ENCODE measurements at places on chromosomes 12 and 14.

GRCh38 chr12:130523208-130523607, 185.5 kb downstream of the PIWIL1 start:
- no peak for DNase-seq

- no peak for DNase-seq
Observed at GRCh38 chr12:50647479-50647878, 116.4 kb upstream of the ATF1 start.

DNA sequence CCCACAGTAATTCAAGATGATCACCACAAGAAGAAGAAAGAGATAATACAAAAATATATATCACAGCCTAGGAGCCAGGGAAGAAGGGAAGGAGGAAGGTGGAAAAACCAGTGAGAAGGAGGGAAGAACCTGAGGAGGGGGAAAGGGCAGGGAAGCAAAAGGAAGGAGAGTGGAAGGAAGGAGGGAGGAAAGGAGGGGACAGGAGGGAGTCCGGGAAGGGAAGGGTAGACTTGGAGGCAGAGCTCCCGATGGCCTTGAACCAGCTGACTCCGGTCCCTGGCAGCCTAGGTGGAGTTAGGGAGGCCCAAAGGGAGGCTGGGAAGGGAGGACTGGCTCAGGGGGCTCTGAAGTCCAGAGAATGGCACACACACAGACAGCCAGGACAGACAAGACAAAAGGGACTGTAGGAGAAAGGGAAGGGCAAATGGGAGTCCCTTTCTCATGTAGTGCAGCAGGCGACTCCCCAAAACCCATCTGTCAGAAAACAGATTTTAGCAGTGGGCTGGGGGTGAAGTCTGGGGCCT, 4.7 kb upstream of the ZNF384 start:
- no peak for DNase-seq

- no peak for DNase-seq
Observed at GRCh38 chr12:62848418-62848817, 86.5 kb downstream of the PPM1H start.

GRCh38 chr12:54437243-54437642, 18.2 kb upstream of the ITGA5 start:
- no peak for DNase-seq

DNA sequence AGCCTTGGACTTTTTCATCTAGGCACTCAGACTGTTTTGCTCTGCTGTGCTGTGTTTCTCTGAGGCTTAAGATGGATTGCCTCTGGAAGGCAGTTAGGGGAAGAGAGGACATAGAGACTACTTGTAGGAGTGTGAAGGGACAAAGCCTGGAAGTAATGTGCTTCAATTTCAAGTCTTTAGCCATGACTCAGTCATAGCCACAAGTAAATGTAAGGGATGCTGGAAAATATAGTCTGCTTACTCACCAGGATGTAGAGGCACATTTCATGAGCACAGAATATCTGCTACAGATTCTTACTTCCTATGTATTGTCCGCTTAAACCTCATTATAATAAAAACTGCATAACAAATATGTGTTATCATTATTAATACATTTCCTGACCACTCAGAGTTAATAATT, 794.3 kb upstream of the NOVA1 start:
- DNase-seq = no peak

DNA sequence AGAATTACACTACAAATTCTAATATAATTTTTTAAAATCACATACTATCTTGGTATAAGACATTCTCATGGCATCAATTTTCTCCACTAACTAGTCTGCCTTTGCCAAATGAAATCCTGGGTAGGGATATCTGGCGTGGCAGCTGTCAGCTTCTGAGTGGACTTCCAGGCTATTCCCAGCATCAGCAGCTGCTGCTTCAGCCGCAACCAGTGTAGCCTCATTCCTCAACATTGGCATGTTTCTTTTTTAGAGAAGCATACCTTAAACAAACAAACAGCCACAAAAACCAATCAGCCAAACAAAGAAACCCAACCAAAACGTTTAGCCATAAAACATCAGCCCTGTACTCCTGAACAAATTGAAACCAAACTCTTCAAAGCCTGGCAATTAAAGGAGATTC, 235.8 kb downstream of the SSPN start:
- DNase-seq = no peak

- no peak for DNase-seq
Observed at GRCh38 chr14:76371066-76371465, 4.9 kb upstream of the ESRRB start.

- DNase-seq = no peak
Observed at GRCh38 chr14:62053188-62053587, 291.0 kb downstream of the SNAPC1 start.

DNA sequence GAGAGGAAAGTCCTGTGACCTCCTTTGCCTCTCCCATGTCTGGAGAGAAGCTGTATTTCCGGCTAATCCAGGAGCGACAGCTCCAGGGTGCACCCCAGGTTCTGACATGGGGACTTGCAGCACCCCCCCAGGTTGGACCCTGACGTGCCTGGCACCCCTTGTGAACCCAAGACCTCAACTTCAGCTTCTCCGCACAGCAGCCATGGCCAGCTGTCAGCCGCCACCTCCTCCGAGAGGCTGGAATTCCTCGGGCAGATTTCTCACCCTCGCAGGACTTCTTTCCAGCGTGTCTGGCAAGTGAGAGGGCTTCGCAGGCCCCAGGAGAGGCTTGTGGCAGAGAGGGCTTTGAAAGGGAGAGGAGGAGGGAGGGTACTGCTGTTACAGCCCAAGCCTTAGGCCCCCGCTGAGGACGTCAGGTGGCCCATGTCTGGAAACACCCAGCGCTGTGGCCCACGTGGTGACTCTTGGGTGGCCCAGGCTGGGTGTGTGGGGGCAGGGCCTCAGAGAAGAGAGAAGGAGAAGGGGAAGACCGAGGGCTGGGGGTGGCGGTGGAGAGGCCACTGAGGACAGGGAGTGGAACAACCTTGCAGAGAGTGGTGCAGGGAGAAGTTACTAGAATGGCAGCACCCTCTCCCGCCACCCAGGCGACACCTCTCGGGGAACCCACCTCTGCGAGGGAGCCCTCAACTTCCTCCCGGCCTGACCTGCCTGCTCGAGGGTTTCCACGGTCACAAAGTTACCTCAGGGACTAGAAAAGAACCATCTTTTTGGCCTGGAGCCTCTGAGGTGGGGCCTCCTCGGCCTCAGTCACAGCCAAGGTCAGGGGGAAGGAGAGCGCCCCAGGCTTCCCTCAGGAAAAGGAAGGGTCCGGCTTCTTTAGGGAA, 11.7 kb upstream of the RPS6KL1 start:
- DNase-seq = no peak

GRCh38 chr14:100059438-100059781, 5.8 kb upstream of the EVL start:
- DNase-seq = no peak

- DNase-seq = no peak
Observed at GRCh38 chr12:176321-177181, 37.4 kb downstream of the SLC6A12 start.

GRCh38 chr12:31813305-31813704, 84.5 kb upstream of the AMN1 start:
- DNase-seq = no peak

DNA sequence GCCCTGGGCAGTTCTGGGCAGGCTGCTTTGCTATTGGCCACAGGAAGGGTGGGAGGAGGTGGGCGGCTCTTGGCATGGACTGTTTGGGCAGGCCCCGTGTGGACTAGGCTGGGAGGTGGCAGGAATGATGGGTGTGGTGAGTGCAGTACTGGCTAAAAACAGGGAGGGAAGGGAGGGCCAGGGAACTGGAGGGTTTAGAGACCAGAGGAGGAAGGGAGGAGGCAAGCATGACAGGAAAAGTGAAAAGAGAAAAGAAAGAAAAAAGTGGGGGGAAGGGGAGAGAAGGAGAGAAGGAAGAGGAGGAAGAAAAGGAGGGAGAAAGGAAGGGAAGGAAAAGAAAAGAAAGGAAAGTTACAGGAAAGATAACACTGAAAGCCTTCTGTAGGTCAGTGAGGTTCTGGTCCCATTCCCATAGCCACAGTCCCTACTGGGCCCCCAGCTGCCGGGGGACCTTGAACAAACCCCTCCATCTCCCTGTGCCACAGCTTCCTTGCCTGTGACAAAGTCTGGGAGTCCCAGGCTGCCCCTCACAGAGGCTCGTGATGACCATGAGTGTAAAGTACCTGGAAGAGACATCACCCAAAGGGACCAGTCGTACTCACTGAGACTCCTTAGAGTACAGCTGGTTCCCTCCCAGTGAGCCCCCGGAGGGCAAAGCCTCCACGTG, 1.1 kb upstream of the C14orf132 start:
- no peak for DNase-seq

GRCh38 chr14:101962503-101962874, 1.9 kb upstream of the DYNC1H1 start:
- DNase-seq = peak; percentile 56

- DNase-seq = no peak
Observed at GRCh38 chr14:90775441-90775840, 40.8 kb downstream of the TTC7B start.

DNA sequence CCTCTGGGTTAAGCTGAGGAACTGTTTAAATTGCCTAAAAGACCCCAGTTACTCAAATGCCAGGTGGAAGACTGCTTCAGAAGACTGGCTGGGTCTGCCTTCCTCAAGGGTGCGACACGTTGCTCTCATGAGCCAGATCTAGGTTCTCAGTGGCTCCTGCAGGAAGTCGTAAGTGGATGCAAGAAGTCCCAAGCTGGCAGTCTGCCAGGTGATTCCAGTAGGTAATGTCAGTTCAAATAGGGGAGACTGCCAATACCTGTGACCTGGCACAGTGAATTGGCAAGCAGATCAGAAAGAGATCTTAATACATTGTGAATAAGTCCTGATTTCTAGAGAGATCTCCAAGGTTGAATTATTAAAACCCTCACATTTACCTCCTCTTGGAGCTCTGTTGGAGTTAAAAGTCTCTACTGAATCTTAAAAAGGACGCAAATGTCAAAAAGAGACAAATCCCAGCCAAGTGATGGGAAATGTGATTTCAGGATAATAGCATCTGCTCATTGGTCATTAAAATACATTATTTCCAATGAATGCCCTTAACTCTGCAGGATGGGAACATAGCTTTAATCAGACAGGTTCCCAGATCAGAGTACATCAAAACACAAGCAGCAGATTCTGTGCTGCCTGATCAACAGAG, 98.8 kb upstream of the FRMD6 start:
- no peak for DNase-seq

GRCh38 chr12:108332791-108333382, 6.2 kb downstream of the CMKLR1 start:
- no peak for DNase-seq

DNA sequence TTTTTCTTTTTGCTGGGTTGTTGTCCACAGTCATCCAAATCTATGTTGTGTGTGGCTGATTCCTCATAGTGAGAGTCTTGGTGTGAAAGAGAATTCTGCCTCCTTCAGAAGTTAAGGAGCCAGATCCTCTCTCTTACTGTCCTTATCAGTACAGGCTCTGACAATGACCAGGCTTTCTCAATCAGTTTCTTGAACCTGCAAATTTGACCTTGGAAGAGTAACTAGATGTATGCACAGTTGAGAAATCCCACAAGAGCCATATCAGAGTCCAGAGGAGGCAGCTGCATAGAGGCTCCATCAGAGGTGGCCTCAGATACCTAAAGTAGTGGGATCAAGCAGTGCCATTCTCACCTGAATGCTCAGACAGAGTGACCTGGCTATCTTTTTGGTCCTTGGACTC, 5.5 kb upstream of the GALC start:
- DNase-seq = no peak

DNA sequence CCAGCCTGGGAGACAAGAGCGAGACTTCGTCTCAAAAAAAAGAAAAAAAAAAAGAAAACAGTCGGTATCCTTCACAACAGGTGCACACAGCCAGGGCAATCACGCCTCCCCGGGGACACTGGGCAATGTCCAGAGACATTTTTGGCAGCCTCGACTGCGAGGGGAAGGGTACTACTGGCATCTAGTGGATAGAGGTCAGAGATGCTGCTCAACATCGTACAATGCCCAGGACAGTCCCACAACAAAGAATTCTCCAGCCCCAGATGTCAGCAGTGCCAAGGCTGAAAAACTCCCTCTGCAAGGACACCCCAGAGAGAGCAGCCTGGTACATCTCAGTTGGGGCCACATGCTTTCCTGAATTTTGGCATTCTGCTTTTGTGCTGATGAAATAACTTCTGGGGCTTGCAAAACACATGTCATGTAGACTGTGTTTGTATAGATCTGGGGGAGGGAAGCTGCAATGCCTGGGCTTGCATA, 21.5 kb downstream of the ALDH2 start:
- no peak for DNase-seq

GRCh38 chr14:101247842-101248725, 313.2 kb upstream of the DIO3 start:
- DNase-seq = peak; percentile 22

DNA sequence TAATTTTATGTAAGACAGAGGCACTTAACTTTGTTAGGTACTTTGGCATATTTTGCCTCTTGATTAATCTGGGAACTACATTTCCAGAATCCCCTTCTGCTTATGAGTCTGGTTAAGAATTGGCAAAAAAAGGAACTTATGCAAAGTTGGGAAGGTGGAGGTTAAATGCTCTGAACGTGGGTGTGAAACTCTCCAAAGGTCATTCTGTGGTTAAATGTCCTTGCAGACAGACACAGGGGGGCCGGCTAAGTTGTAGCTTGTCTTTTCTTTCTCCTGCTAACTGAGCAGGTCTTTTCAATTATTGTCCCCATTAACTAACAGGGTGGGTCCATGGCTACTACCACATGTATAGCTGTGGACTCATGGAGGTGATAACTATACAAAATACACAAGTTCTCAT, 248.6 kb upstream of the NOVA1 start:
- no peak for DNase-seq

DNA sequence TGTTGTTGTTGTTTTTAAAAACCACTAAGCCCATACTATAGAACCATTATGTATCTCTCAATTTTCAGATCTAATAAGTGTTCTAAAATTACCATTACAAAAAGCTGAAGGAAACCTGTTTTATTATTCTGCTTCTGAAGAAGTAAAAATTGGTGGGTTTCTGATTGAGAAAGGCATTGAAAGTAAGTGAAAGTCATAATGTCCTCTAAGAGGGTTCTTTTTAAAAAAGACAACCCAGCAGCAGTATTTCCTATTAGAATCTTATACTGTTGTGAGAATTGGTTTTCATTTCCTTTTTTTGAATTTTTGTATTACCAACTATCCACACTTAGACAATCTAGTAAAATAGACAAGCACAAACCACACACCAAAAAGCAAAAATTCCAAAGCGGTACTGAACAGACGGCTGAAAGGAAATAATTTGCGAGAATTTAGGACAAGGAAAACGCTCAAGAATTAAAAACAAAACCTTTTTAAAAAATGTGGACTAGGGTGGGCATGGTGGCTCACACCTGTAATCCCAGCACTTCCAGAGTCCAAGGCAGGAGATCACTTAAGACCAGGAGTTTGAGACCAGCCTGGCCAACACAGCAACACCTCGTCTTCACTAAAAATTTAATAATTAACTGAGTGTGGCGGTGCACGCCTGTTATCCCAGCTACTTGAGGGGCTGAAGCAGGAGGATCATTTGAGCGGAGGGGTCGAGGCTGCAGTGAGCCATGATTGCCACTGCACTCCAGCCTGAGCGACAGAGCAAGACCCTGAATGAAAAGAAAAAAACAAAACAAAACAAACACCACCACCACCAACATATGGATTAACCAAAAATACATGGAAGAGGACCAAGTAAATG, 66.7 kb upstream of the AP4S1 start:
- DNase-seq = no peak
